Stimulated activated CD4-positive, alpha-beta T cell treated with anti-CD3 and anti-CD28 coated beads, TNF-alpha, amount 100 ng/mL, for 4 hours (primary cell): ENCODE measurements at places on chromosomes 5 and 9.

GRCh38 chr5:108818613-108819272 is 71.0 kb downstream of the FER start:
- DNase-seq, result no peak

- no peak for DNase-seq
Observed at GRCh38 chr9:1580215-1580614, 434.9 kb upstream of the SMARCA2 start.

GRCh38 chr5:26553079-26553478 is 485.3 kb downstream of the CDH9 start:
- DNase-seq, result no peak

- no peak for DNase-seq
Observed at GRCh38 chr9:125521462-125522327, 185.3 kb downstream of the MAPKAP1 start.

GRCh38 chr5:74413403-74414048 is 227.0 kb downstream of the ENC1 start:
- no peak for DNase-seq

- no peak for DNase-seq
Observed at GRCh38 chr9:113957821-113958341, 81.8 kb downstream of the ZNF618 start.

- no peak for DNase-seq
Observed at GRCh38 chr9:70510157-70510770, 95.8 kb upstream of the KLF9 start.

DNA sequence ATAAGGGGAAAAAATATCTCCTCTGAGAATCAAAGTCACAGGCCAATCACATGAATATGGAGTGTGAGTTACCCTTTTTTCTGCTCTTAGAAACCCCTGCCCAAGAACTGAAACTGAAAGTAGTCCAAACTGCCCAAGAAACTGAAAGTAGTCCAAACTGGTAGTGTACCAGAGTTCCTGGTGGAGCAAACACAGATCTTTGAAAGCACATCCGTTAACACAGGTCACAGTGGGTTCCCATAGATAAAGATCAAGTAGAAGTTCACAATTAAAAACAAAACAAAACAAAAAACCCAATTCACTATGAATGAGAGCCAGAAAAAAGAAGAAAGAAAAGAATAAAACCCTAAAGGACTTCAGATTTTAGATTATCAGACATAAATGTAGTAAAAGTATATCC is 332.4 kb upstream of the EFNA5 start:
- DNase-seq, result no peak

- DNase-seq, result no peak
Observed at GRCh38 chr5:112372543-112372942, 46.5 kb downstream of the EPB41L4A start.

GRCh38 chr5:93431250-93431649 is 149.8 kb downstream of the NR2F1-AS1 start:
- no peak for DNase-seq

DNA sequence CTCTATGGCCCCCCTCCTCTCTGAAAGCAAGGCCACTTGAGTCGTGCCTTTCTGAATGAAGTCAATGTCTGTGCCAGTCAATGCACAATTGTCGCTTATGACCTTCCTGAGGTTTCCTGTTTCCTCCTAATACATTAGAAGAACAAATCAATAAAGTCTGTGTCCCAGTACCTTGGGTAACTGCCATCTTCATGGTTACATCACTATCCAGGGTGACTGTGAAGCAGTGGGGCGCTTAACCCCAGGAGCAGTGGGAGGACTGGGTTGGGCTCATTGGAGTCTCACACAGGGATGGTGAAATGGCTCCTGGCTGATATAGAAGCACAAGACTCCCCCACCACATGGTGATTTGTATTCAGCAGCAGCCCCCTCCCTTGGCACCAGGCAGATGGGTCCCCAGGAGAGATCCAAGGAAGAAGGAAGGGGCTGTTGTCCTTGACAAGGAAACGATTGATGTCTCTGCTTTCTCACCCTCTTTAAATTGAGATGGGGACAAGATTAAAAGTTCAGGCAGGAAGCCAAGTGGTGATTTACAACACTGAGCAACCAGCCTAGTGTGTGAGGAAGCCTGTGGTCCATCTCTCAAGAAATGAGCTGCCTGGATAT is 261.9 kb upstream of the ZNF462 start:
- DNase-seq, result no peak

- DNase-seq, result peak; percentile 72
Observed at GRCh38 chr9:135500525-135501260, at the start of gene MRPS2. Gene MRPS2, plus strand, starts transcription at chr9:135500682. Its CDS starts 29 bp downstream, at chr9:135500711.

DNA sequence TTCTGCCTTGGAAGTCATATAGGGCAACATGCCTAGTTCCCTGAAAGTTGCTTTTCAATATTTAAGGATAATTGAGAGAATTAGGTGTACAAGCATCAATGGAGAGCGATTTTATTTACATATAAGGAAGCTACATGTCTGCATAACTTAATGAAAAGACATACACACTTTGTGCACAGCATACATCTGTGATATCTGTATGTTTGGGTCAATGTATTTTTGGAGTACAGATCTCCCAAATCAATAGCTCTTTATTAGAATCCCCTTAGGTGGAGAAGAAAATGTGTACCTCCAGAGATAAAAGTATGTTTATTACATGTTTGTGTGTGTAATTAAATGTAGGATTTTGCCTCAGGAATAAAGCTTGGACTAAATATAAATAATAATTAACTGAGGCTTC is 373.7 kb upstream of the CCNH start:
- DNase-seq, result no peak

DNA sequence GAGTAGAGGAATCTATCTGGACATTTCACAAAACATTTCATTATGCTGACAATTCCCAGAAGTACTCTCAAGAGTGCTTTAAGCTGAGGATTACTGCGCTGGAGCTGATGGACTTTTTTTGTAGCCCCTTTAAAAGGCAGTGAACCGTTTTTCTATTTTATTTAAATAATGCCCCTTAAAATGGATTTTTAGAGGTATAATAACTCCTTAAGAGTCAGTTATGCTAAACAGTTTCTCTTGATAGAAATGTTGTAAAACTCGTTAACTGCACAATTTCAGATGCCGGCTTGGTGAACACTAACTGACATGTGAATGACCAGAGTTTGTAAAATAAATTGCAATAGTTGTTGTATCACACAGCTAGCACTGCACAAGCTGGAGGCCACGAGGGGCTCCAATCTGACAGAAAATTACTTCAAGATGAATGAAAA is 174.0 kb downstream of the NR2F1-AS1 start:
- DNase-seq, result no peak

- no peak for DNase-seq
Observed at GRCh38 chr9:130104491-130105193, 50.9 kb downstream of the GPR107 start.

DNA sequence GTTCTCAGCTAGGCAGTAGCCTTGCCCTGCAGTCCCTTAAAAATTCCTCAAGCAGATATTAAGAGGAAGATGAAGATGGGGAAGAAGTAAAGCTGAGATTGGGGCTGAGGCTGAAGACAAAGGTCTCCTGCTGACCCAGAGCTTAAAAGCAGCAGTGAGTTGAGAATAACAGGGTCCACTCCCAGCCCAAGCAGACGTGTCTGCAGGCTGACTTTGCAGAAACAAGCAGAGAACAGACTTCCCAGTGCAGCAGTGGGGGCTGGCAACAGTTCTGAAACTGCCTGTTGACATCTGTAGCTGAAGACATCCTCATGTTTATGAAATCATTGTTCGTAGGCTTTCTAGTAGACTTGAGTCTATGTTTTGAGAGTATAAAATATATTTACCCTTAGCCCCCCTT is 1.1 kb downstream of the CTXN3 start:
- DNase-seq, result no peak

DNA sequence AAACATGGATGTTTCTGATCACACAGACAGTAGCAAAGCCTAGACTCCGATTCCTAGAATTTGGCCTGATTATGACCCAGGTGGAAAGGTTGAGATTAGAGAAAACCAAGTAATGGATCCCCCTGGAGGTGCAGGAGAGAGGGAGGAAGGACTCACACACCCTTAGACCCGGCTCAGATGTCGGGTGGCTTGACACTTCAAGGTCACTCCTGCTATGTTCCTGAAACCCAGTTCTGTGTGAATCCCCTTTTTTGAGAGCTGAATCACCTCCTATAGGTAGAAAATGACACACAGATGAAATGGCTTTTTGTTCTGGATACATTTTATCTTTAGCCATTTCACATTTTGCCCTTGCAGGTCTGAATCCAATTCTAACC is 192.8 kb downstream of the ARRDC3 start:
- DNase-seq, result no peak

GRCh38 chr5:136084698-136085097 is 47.9 kb upstream of the SMAD5 start:
- no peak for DNase-seq

DNA sequence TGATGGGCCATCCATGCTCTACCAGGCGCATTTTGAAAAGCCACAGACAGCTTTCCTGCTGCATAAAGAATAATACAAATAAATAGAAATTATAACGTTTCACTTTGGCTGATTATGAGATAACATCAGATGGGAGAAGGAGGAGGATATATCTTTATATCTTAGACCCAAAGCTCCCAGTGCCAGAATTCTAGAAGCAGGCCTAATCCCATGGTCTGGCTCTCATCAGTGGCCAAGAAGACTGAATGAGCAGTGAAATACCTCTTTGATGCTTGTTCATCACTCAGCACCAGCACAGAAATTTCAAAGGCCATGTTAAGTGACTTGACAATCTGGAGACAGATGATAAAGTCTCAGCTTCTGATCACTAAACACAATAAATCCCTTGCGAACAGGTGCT is 107.6 kb downstream of the PPP2R2B start:
- DNase-seq, result no peak

GRCh38 chr5:152066784-152067183 is 142.1 kb upstream of the GLRA1 start:
- DNase-seq, result no peak

- no peak for DNase-seq
Observed at GRCh38 chr9:110115826-110116542, 92.0 kb downstream of the C9orf152 start.

DNA sequence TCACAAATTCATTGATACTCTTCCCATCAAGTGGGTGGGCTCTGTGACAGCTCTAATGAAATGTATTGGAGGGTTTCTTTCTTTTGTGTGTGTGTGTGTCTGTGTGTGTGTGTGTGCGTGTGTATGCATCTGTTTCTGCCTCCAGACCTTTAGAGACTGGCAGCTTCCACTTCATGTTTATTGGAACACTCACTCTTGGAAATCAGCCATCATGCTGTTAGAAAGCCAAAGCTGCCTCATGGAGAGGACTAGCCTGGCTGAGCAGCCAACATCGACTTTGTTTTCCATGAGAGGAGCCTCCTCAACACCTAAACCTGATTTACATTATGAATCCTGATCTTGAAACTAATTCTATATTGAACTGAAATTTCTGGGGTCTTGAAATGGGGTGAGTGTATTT is 128.5 kb upstream of the FAM174A start:
- DNase-seq, result no peak

DNA sequence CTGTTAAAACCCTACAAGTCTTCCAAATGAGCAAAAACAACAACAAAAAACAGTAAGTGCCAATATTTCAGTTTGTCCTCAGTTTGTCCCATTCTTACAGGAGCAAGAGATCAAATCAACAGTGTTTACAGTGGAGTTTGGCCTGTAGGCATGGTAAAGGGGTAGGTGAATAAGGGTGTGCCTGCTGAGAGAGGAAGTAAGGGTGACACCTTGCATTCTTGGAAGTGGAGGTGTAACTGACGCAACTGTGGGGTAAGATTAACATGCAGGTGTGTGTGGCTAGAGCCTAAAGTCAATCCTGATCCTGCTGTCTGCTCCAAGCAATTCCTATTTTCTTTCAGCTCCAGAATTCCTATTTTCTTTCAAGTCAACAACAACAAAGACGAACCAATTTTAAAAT is 43.4 kb downstream of the PFDN1 start:
- DNase-seq, result no peak

DNA sequence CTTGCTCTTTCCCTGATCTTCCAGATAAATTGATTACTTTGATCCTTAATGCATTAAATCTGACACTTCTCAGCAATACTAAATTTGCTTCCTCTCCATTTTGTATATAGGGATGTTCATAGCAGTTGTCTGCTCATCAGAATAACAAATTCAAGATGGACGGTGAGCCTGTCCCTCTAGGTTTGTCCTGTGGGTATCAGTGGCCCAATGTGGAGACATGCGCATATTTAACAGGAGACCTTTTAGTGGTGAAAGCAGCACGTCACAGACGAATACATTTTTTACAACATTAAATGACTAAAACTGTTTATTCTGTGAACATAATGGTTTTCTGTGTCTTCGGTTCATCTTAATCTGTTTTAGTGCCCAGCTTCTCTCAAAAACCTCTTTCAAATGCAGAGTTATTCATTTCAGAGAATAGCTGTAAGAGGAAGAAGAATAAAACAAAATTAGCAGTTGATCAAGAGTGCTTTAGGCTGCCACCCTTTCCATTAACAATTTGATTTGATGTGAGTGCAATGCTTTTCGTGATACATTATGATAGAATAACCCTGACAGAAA is 1970.4 kb upstream of the WWC1 start:
- DNase-seq, result no peak

- DNase-seq, result no peak
Observed at GRCh38 chr9:128428644-128429512, 8.2 kb downstream of the CERCAM start.

DNA sequence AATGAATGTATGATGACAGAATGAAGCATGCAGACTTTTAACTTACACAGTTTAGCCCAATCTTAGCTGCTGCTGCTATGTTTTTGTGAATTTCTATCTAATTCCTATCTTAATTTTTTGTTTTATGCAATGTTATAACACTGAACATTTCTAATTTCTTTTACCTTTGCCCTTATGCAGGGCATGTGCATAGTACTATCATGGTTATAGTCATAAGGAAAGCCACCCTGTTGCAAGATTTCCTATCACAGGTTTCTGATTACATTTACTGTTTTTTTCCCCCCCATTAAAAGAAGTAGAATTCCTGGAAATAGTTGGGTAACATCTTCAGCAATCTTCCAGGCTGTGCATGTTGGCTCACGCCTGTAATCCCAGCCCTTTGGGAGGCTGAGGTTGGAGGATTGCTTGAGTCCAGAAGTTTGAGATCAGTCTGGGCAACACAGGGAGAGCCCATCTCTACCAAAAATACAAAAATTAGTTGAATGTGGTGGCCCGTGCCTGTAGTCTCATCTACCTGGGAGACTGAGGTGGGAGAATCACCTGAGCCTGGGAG is 164.4 kb downstream of the KDM4C start:
- DNase-seq, result no peak

- no peak for DNase-seq
Observed at GRCh38 chr9:75010570-75010969, 17.5 kb downstream of the CARNMT1 start.

DNA sequence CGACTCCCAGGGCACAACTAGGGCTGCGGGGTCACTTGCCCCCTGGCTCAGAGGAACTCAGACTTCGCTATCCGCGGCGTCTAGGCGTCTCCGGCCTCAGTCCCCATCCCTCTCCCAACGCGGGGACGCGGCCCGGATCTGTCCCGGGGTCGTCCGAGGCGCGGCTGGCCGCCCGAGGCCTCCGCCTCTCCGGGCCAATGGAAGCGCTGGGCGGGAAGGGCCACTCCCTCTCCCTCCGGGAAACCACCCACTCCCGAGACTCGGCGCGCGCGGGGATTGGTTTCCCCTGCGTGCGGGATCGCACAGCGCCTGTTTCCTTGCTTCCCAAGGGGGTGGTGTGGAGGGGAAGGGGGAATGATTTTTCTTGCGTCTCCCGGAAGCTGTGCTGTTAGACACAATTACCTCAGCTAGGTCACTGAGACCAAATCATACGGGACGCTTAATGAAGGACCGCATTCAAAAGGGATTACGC is 38.3 kb downstream of the NR2F1 start:
- DNase-seq, result no peak

- no peak for DNase-seq
Observed at GRCh38 chr5:176366232-176366894, 1.1 kb downstream of the ARL10 start.

- DNase-seq, result no peak
Observed at GRCh38 chr5:143359869-143360268, 43.6 kb downstream of the NR3C1 start.
